ENCODE measurements at places on chromosomes 2 and 18.

DNA sequence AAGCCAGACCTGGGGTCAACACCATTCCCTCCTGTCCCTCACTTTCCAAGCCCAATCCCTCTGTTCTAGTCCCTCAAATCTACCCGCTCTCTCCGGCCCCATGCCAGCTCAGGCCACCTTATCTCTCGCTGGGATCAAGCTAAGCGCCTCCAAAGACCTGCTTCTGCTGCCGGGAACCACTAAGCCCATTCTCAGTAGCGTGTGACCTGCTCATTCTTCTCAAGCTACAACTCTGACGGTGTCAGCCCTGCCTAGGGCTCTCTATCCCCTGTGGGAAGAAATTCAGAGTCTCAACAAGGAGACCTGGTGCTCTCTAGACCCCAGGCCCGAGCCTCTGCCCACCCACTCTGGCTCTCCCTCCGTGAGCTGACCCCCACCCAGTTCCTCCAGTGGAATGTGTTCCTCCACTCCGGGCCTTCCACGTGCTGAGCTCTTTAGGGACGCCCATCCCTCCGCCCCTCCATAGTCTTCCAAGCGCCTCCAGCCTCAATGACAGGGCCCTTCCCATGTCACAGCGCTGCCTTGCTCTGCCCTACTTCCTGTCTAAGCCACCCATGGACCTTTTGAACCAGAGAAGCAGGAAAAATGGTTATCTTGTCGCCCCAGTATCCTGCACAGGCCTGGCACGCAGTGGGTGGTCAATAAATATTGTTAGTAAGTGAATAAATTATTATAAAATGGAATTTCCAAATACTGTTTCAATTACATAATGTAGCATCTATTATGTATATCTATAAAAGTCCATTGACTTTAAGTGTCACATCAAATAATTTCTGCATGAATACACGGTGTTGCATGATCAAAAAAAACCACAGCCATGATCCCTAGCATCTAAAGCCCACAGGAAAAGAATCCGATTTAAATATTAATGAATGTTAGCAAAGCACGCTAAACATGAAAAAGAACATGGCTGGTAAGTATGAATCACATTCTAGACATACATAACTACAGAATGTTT, 127.6 kb downstream of the ZNF516 start:
- no peak for DNase-seq

- DNase-seq, result no peak
Observed at GRCh38 chr2:241157841-241158545, 7.7 kb downstream of the PPP1R7 start.

GRCh38 chr2:27442920-27443282, 720 bp downstream of the KRTCAP3 start:
- DNase-seq, result no peak

DNA sequence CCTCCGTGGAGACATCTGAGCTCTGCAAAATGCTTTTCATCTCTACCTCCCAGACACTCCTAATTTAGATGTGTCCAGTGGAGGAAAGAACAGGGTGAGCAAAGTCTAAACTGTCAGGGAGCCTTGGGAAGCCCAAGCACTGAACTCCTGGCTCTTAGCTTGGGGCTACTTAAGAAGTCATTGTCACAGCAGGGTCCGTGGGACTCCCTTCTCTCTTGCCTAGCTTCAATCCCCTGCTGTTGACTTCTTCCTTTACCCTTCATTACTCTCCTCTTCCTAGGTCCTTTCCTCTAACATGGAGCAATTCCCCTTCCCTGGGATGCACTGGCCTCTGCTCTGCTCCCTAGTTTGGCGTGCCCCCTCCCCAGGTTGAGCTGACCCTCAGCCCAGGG, 3.4 kb downstream of the OSR1 start:
- no peak for DNase-seq

GRCh38 chr2:41836948-41837347, 210.9 kb upstream of the PKDCC start:
- no peak for DNase-seq

DNA sequence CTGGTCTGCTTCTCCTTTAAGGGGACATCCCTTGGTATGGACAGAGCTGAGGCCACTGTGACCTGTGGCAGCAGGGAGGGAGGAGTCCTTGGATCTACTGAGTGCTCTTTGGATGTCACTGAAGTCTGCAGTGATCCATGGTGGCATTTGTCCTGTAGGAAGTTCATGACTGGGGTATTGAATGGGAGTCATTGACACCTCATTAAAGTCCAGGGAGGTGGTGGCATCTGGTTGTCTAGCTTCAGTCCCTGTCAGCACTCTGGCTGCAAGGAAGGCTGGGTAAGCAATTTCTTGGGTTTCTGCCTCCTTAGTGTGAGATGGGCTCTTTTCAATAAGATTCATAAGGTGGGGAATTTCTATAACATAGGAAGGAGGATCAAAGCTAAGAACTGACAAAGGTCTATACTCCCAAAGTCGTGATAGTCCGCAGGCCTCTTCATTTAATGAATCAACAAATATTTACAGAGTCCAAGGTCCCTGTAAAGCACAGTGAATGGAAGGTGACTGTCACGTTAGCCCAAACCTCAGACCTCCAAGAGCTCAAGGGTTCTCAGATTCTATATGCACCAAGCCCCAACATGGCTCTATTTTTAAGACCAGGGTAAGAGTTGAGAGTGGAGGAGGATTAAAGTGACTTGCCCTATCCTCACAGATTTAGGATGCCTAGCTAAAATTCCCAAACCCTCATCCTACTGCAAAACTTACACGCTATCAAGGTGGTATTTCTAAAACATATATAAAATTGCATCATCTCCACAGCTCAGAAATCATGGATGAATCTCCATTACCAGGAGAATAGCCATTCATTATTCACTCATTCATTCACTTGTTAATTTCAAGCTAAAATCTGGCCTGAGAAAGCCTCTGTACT, 40.2 kb downstream of the THNSL2 start:
- DNase-seq, result no peak

GRCh38 chr2:68282811-68283418, 30.6 kb upstream of the PPP3R1 start:
- no peak for DNase-seq

- no peak for DNase-seq
Observed at GRCh38 chr18:58161659-58162058, 117.6 kb downstream of the NEDD4L start.

All from T-helper 17 cell (primary cell).